ENCODE measurements at places on chromosomes 16 and 17.

DNA sequence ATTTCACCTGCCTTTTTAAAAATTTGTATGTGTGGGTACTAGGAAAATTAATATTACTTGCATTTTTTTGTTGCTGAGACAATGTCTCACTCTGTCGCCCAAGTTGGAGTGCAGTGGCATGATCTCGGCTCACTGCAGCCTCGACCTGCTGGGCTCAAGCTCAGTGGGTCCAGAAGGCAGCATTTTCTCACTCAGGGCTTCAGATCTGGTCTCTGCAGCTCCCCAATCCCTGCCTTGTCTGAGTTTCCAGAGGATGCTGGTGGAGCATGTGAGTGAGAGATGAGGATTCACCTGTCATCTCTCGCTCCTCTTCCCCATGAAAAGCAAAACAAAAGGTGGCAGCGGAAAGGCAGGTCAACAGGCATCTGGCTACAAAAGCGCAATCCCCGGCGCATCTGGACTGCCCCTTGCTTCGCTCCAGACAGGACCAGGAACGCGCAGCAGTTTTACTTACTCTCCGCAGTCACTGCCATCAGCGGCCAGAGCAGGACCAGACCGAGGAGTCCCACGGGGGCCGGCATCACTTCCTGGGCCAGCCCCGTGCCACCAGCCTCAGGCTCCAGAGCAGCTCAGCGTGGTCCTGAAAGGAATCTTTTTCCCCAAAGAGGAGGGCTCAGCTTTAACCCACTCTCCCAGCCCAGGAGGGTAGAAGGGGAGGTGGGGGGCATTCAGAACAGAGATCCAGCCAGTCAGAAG lies 59.9 kb downstream of the LITAF start:
- no peak for DNase-seq
- H3K4me3 ChIP-seq = no peak overlapping the region
- H3K27me3 ChIP-seq = peaks cover 3% of the 10 kb centered on the region
- no peaks in the 10 kb centered on the region for H3K4me1 ChIP-seq
- no peak overlapping the region for H3K27ac ChIP-seq

GRCh38 chr17:66840061-66840460 lies 5.1 kb downstream of the CACNG5 start:
- no peaks in the 10 kb centered on the region for H3K4me1 ChIP-seq
- peaks cover 21% of the 10 kb centered on the region for H3K27me3 ChIP-seq
- no peak overlapping the region for H3K4me3 ChIP-seq
- no peaks in the 10 kb centered on the region for H3K36me3 ChIP-seq
- DNase-seq = no peak

DNA sequence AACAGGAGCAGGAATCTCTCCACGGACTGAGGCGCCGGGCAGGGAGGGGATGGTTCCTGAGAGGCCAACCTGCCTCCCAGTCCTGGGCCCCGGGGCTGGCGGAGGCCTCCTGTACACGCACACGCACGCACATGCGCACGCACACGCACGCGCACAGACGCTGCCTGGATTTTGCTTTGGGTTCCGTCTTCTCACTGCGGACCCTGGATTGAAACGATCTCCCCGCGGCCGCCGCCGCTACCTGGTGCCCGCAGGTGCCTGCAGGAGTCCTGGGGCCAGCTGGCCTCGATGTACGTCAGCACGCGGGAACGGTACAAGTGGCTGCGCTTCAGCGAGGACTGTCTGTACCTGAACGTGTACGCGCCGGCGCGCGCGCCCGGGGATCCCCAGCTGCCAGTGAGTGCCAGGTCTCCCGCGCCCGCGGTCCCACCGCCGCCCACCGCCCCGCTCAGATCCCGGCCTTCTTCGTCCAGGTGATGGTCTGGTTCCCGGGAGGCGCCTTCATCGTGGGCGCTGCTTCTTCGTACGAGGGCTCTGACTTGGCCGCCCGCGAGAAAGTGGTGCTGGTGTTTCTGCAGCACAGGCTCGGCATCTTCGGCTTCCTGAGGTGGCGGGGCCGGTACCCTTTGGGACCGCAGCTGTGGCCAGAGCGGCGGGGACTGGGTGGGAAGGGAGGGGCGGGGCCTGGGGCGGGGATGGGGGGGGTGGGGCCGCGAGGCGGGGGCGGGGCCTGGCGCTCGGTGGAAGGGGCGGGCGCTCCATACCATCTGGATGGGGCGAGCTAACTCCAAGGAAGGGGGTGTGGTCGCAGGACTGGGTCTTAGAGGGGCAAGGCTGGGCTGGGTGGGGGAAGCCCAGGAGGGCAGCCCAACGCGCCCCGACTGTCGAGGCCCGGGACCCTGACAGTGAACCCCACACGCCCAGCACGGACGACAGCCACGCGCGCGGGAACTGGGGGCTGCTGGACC lies 12.3 kb downstream of the CES4A start:
- H3K4me1 ChIP-seq = peaks cover 9% of the 10 kb centered on the region
- H3K36me3 ChIP-seq = no peaks in the 10 kb centered on the region
- peak overlapping the region; percentile 2 for H3K27ac ChIP-seq
- peak overlapping the region; percentile 68 for H3K4me3 ChIP-seq
- no peaks in the 10 kb centered on the region for H3K27me3 ChIP-seq

DNA sequence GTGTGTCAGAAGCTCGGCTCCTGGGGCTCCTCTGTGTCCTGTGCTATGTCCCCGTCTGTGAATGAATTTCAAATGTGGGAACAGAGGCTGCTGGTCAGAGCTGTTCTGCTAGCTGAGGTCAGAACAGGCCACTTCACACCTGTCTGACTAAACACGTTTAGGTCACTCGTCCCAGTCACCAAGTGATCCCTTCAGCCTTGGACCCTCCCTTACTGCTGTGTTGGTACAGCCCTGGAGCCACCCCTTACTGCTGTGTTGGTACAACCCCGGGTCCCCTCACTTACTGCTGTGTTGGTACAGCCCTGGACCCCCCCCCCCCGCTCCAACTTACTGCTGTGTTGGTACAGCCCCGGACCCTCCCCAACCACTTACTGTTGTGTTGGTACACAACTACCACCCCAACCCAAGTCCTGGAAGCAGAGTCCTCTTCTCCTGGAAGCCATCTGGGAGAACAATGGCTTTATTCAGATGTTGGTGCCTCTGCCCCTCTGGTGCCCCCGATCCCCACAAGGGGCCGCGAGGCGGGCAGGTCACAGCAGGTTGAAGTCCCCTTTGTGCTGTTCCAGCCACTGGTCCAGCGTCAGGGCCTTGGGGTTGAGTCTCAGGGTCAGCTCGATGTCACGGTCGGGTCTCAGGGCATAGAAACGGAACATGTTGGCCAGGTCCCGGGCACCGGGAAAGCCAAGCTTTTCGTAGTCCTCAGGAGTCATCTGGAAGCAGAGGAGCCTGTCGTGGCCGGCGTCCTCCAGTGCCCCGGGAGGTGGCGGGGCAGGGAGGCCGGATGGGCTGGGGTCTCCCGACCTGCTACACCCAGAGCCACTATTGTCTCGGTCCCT lies 13.0 kb downstream of the NMRAL1 start:
- H3K4me3 ChIP-seq = no peak overlapping the region
- H3K27ac ChIP-seq = peak overlapping the region; percentile 66
- H3K27me3 ChIP-seq = no peaks in the 10 kb centered on the region
- no peak for DNase-seq

GRCh38 chr17:38958756-38959155 lies 8.4 kb downstream of the FBXO47 start:
- DNase-seq = no peak
- no peaks in the 10 kb centered on the region for H3K36me3 ChIP-seq
- peaks cover 28% of the 10 kb centered on the region for H3K4me1 ChIP-seq
- H3K4me3 ChIP-seq = no peak overlapping the region
- no peaks in the 10 kb centered on the region for H3K27me3 ChIP-seq

- no peak overlapping the region for H3K4me3 ChIP-seq
- no peaks in the 10 kb centered on the region for H3K36me3 ChIP-seq
- peaks cover 4% of the 10 kb centered on the region for H3K27me3 ChIP-seq
- H3K4me1 ChIP-seq = no peaks in the 10 kb centered on the region
- no peak for DNase-seq
Observed at GRCh38 chr16:9843424-9844018, 338.7 kb downstream of the GRIN2A start.

DNA sequence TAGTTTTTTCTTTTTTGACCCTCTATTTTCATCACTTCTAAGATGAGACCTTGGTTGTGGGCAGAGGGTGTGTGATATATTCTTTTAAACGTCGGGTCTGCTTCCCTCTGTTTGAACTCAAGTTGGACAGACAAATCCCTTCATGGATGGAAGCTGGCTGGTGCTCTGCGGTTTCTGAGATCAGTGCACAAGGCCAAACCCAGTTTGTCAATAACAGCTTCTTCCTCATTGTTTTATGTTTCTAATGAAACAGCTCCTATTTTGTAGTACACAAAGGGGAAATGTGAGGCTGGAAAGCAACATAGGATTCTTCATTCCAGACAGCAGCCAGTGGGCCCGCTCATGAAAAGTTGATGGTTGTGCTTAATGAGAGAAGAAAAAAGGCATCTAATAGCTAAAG lies 159.6 kb downstream of the PRKCA start:
- H3K4me1 ChIP-seq = peaks cover 35% of the 10 kb centered on the region
- peaks cover 42% of the 10 kb centered on the region for H3K36me3 ChIP-seq
- H3K4me3 ChIP-seq = no peak overlapping the region
- no peaks in the 10 kb centered on the region for H3K27me3 ChIP-seq
- no peak for DNase-seq
- no peak overlapping the region for H3K27ac ChIP-seq

GRCh38 chr16:57184887-57185445 lies 873 bp downstream of the PSME3IP1 start:
- peaks cover 12% of the 10 kb centered on the region for H3K36me3 ChIP-seq
- H3K4me1 ChIP-seq = peaks cover 32% of the 10 kb centered on the region
- H3K27ac ChIP-seq = peak overlapping the region; percentile 96
- no peak for DNase-seq
- no peaks in the 10 kb centered on the region for H3K27me3 ChIP-seq
- H3K4me3 ChIP-seq = peak overlapping the region; percentile 92

GRCh38 chr17:42617956-42618431 lies 8.5 kb downstream of the TUBG1 start:
- no peaks in the 10 kb centered on the region for H3K27me3 ChIP-seq
- no peak overlapping the region for H3K4me3 ChIP-seq
- no peak overlapping the region for H3K27ac ChIP-seq
- H3K4me1 ChIP-seq = peaks cover 2% of the 10 kb centered on the region

GRCh38 chr16:13453938-13454553 lies 465.9 kb upstream of the ERCC4 start:
- H3K27ac ChIP-seq = no peak overlapping the region
- no peaks in the 10 kb centered on the region for H3K4me1 ChIP-seq
- no peaks in the 10 kb centered on the region for H3K36me3 ChIP-seq
- DNase-seq = peak; percentile 4

GRCh38 chr17:43471585-43472160 lies 12.1 kb upstream of the DHX8 start:
- no peak for DNase-seq
- H3K4me1 ChIP-seq = no peaks in the 10 kb centered on the region
- H3K36me3 ChIP-seq = no peaks in the 10 kb centered on the region
- H3K27me3 ChIP-seq = peaks cover 3% of the 10 kb centered on the region
- H3K27ac ChIP-seq = no peak overlapping the region
- H3K4me3 ChIP-seq = no peak overlapping the region

GRCh38 chr17:66468241-66469087 lies 166.1 kb downstream of the PRKCA start:
- H3K27me3 ChIP-seq = no peaks in the 10 kb centered on the region
- no peak for DNase-seq
- H3K4me3 ChIP-seq = peak overlapping the region; percentile 4
- peaks cover 58% of the 10 kb centered on the region for H3K4me1 ChIP-seq

- H3K36me3 ChIP-seq = peaks cover 25% of the 10 kb centered on the region
- H3K4me3 ChIP-seq = no peak overlapping the region
- H3K4me1 ChIP-seq = no peaks in the 10 kb centered on the region
- H3K27me3 ChIP-seq = no peaks in the 10 kb centered on the region
- H3K27ac ChIP-seq = no peak overlapping the region
- no peak for DNase-seq
Observed at GRCh38 chr16:54116124-54116655, 170.4 kb downstream of the IRX3 start.

DNA sequence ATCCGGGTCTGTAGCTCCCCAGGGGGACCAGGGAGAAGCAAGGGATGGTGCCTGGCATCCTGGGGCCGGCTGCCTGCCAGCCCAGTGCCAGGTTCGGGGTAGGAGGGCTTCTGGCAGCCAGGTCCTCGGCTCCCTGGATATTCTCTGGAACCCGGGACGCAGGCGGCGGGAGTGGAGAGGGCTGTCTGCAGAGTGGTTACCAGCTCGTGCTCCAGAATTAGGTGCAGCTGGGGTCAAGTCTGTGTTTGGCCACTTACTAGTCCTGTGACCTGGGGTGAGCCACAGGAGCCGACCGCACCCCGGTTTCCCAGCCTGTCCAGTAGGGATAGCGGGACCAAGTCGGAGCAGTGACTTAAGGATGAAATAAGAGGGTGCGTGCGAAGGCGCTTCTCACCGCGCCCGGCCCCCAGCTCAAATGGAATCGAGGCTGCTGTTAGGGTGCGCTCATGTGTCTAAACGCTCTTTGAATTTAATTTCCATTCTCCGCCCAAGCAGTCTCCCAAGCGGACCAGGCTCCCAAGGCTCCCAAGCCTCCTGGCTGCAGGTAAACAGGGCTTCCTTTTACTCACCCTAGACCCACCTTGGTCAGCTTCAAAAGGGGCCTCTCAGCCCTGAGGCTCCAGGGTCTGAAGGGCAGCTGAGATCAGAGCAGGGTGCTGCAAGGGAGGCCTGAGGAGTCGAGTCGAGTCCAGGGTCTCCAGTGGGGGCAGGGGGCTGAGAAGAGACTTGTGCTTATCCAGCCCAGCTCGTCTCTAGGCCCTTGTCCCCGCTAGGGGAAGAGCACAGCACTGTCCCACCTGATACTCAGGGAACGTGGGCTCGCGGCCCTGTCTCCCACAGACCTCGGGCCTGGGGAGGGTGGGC lies 28.3 kb upstream of the ZNF469 start:
- no peaks in the 10 kb centered on the region for H3K4me1 ChIP-seq
- no peak overlapping the region for H3K27ac ChIP-seq
- no peak for DNase-seq
- H3K27me3 ChIP-seq = peaks cover 3% of the 10 kb centered on the region
- no peaks in the 10 kb centered on the region for H3K36me3 ChIP-seq

DNA sequence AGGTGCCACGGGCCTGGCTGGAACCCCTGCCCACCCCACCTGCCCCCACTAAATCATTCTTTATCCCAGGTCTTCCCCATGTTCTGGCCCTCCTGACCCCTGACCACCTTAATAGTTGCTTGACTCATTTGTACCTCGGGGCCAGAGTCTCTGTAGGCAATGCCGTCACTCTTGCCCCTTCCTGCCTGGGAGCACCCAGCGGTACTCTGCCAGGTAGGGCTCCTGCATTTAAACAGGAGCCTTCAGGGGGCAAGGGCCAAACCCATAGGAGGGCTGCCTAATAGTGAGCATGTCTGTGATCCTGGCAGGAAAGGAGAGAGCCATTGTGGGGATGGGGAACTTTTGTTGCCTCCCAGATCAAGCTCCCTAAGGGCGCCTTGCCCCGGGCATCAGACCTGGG lies 8.8 kb upstream of the ITGA3 start:
- H3K27ac ChIP-seq = no peak overlapping the region
- DNase-seq = no peak
- no peak overlapping the region for H3K4me3 ChIP-seq
- H3K36me3 ChIP-seq = no peaks in the 10 kb centered on the region
- peaks cover 22% of the 10 kb centered on the region for H3K4me1 ChIP-seq
- H3K27me3 ChIP-seq = peaks cover 25% of the 10 kb centered on the region

- H3K27ac ChIP-seq = peak overlapping the region; percentile 3
- H3K27me3 ChIP-seq = no peaks in the 10 kb centered on the region
- H3K4me1 ChIP-seq = peaks cover 57% of the 10 kb centered on the region
- DNase-seq = no peak
Observed at GRCh38 chr17:29713626-29714025, 90.9 kb upstream of the CORO6 start.

All from activated naive CD8-positive, alpha-beta T cell treated with anti-CD3 and anti-CD28 coated beads for 36 hours (primary cell).